ENCODE measurements at places on chromosomes 16 and 17. TPM values are rescaled to one million over a fixed set of nuclear protein-coding genes. Genes with fewer than 3 reads are reported as not detected.

- DNase-seq, result no peak
Measured at GRCh38 chr16:48131201-48131935, 24.4 kb downstream of the ABCC12 start.

GRCh38 chr17:75849724-75850123, 5.4 kb downstream of the WBP2 start:
- DNase-seq, result no peak

GRCh38 chr17:10879190-10879836, 41.4 kb upstream of the PIRT start:
- no peak for DNase-seq

- peak; percentile 79 for DNase-seq
Measured at GRCh38 chr16:27547134-27547533, 2.6 kb downstream of the GTF3C1 start.

DNA sequence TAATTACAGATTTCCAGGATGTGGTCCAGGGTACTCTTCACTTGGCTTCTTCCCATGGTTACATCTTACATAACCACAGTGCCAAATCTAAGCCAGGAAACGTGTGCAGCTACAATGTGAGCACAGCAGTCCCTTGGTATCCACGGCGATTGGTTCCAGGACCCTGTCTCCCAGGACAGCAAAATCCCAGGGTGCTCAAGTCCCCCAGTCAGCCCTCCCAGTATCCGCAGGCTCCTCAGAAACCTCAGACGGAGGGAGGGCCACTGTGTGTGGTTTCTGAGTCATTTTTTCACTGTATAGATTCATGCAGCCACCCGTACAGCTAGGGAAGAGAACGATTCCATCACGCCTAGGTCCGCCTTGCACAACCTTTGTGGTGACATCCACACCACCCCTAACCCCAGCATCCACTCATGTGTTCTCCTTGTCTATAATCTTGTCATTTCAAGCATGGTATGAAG, 11.1 kb upstream of the ATP2C2 start:
- peak; percentile 52 for DNase-seq

- DNase-seq, result no peak
Measured at GRCh38 chr17:75626496-75627038, 6.7 kb upstream of the SMIM5 start.

- DNase-seq, result no peak
Measured at GRCh38 chr16:3046641-3047386, 453 bp downstream of the MMP25 start.

- DNase-seq, result no peak
Measured at GRCh38 chr16:23521037-23521743, 10.9 kb upstream of the GGA2 start.

- DNase-seq, result no peak
Measured at GRCh38 chr17:9189870-9190269, 168.6 kb downstream of the NTN1 start.

DNA sequence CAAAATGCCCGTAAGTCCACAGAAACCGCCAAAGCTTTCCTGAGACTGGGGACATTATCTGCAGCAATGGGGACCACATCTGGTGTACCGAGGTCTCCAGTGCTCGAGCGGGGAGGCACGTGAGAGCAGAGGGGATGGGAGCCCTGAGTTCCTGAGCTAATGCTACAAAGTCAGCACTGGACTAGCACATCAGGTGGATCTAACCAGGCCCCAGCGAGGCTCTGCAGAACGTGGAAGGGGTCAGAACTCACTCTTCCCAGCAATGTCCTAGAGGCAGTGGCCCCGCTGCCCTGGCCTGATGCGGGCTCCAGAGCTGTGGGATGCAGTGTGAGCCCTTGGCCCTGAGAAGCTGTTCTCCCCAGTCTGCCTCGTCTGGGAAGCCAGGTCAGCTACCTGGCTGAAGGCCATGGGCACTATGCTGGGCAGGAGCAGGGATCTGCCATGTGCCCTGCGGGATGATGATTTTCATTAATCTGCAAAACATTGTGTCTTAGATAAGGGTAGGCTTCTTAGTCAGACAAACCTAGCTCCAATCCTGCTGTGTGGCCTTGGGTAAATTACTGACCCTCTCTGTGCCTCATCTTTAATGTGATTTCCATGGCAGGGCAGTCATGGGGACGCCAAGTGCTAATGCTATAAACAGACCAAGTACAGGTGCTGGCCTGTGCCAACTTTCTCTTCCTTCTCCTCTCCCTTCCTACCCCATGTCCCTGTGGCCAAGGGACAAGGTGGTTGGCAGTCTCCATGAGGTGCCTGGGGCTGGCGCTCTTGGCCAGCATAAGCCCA, 40.1 kb upstream of the SLC38A10 start:
- no peak for DNase-seq

GRCh38 chr16:5775916-5776315, 678.3 kb upstream of the EEF2KMT start:
- DNase-seq, result no peak

- peak; percentile 90 for DNase-seq
Measured at GRCh38 chr17:47862621-47863440, 11.9 kb upstream of the SP6 start.

- DNase-seq, result no peak
Measured at GRCh38 chr17:32504166-32504990, 17.6 kb downstream of the CDK5R1 start.

GRCh38 chr17:38429476-38430100, 1.3 kb downstream of the ARHGAP23 start:
- no peak for DNase-seq

KRT36 gene
- not detected for total RNA-seq

CALB2 gene
- not detected for total RNA-seq

AHSP gene
- total RNA-seq, result not detected

BANP gene
- 17.4 TPM for total RNA-seq

TANC2 gene
- 41.4 TPM for total RNA-seq

GRAPL gene
- total RNA-seq, result not detected

NOG gene
- 11.7 TPM for total RNA-seq

CHST5 gene
- total RNA-seq, result not detected

CPNE7 gene
- 5.4 TPM for total RNA-seq

PIMREG gene
- 19.4 TPM for total RNA-seq

HLF gene
- total RNA-seq, result not detected
